ENCODE measurements at places on chromosomes 12 and 14.

DNA sequence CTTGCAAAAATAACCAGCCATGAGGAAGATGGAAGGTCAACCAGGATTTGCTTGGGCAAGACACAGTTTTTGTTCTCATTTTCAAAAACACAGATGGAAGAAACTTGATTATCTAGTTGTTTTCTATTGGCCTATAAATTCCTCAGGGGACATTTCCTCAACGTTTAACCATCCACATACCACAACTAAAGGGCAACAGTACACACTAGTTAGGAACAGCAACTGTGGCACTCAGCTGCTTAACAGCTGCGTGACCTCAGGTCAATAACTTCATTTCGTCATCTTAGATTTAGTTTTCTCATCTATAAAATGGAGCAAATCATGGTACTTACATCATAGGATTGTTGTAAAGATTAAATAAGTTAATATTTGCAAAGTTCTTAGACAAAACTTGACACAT is 18.7 kb downstream of the SSTR1 start:
- DNase-seq: no peak

DNA sequence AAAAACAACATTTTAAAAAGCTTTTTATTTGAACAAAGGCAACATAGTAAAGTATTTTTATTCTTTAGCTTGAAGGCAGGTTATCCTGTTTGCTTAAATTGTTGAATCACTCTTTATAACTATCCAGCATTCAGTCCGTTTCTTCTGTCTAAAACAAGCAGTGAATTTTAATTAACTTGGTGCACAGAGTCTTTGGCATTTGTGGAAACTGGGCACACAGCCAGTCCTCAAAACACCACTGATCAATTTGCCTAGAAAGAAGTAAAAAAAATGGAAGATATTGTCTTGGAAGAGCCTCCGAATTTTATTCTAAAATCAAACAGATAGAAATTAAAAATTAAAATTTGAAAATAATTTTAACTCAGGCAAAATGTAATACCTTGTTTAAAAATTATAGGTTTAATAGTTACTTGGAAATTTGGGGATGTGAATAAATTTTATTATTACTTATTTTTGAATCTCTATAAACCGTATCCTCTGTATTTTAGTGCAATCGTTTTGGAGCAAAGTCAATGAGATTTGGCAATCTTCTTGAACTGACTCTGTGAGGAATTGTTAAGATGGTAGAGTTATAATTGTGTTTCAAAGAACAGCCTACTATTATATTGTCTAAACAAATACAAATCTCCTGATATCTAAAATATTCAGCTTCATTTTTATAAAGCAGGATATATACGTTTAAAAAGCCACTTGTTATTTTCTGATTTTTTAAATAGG is 927.0 kb downstream of the SLC16A7 start:
- DNase-seq: no peak

- DNase-seq: no peak
These were observed 257.2 kb upstream of the PRICKLE1 start for GRCh38 chr12:42846782-42847181.

GRCh38 chr12:26319511-26319910 is 124.1 kb downstream of the SSPN start:
- no peak for DNase-seq

DNA sequence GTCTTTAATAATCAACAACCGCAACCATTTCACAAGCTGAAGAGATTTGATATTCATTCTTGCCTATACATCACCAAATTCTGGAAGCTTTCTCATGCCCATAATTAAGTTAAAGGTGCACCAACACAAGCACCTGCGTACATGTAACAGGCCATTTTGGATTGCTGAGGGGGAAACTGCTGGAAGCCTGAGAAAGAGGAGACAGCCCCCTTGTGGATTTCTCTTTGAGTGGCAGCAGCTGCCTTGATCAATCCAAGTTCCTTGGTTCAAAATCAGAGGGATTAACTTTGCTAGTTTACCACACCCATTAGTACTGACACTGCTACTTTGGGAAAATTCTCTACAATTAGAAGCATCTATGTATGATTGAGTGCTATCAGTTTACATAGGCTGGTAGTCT is 321.1 kb downstream of the NOVA1 start:
- no peak for DNase-seq

DNA sequence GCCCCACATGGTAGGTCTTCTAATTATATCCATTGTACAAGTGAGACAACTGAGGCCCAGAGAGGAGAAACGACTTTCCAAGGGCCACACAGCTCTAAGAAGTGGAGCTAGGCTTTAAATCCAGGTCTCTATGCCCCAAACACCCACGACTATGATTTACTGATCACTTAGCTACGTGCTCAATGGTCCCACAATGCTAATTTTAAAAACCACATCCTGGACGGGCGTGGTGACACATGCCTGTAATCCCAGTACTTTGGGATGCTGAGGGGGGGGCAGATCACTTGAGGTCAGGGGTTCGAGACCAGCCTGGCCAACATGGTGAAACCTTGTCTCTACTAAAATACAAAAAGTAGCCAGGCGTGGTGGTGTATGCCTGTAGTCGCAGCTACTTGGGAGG is 8.4 kb upstream of the MLEC start:
- no peak for DNase-seq

DNA sequence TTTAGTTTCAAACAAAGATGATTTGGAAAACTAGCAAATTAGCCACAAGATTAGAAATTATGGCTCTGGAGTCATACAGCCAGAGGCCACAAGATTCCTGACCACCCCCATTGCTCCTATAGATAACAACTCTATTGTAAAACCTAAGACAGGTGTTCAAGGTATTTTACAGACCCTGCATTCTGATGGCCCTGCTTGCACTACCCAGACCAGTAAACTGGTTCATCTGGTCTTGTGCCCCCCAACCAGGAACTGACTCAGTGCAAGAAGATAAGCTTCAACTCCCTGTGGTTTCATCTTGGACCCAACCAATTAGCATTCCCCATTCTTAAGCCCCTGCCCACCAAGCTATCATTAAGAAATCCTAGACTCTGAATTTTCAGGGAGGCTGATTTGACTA is 125.0 kb downstream of the CCDC60 start:
- no peak for DNase-seq

DNA sequence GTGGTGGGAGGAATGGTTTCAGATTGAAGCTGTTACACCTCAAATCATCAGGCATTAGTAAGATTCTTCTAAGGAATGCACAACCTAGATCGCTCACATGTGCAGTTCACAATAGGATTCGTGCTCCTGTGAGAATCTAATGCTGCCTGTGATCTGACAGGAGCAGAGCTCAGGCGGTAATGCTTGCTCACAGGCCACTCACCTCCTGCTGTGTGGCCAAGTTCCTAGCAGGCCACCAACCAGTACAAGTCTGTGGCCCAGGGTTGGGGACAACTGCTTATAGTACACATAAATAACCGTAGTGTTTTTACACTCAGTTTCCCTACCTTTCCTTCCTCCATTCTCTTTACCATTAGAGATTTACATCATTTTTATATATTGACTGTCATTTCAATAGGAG is 121.4 kb downstream of the SLCO1B3 start:
- DNase-seq: no peak

DNA sequence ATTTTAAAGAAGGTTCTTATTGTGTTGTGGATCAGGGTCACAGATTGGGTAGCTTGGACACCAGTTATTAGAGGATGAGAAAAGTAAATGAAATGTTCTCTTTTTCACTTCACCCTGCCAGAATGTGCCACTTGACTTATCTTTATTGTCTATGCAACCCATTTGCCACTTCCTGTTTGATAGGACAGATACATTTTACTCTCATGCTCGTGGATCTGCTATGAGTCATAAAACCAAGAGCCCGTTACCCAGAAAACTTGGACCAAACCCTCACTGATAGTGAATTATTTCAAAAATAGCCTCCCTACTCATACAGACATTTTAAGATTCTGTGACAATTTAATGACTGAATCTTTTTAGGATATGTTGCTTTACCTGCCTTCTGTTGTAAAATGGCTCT is 1.8 kb downstream of the ISCA2 start:
- no peak for DNase-seq

DNA sequence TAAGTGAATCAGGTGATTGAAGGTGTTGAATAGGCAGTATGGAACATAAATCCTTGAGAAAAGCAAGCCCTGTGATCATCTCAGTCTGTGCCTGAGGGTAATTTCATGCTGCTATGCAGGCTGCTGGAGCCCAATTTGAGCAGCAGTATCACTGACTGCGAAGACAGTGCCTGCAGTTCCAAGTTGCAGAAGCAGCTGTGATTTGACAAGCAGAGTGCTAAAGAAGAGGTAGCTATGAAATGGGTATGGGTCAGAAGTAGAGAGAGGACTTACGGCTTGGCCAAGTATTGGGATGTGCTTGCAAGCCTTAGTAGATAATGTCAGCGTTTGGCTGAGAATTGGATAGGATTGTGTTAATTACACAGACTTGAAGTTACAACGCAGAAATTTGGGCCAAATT is 22.5 kb downstream of the PIK3C2G start:
- no peak for DNase-seq

- DNase-seq: no peak
These were observed 1383.3 kb upstream of the TMEM132C start for GRCh38 chr12:126883697-126884096.

DNA sequence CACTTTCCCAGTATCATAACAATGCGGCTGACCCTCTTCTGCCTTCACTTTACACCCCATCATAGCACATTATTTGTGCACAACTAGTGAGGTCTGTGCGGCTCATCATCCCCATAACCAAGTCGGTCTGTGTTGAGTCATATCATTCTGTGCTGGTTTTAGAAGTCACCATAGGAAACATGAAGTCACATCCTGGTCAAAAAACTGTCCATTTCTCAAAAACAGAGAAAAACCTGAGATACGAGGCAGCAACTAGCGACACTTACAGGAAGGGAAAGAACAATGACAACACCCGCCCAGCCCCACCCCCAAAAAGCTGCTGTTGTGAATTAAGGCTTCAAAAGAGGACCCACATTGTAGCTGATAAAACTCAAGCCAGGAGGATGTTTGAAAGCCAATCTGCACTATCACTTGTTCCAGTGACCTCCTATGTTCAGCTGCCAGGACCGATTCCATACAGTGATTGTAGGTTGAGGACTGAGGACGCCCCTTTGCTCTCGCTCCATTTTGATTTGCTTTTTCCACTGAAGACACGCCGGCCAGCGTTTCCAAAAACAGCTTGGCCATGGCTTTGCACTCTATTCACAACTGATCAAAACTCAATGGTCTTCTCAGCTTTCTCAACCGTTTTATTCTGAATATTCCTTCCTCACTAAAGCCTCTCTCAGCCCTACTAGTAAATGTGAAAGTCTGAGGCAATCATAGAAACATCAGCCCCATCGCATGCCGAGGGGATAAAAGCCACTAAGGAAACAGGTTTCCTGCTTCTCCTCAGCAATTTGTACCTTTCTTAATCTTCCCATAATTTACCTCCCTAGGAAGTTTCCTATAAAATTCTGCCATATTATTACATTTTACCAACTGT is 87.5 kb downstream of the DUSP16 start:
- DNase-seq: peak; percentile 87

GRCh38 chr12:41663598-41664265 is 475.6 kb downstream of the PDZRN4 start:
- no peak for DNase-seq

DNA sequence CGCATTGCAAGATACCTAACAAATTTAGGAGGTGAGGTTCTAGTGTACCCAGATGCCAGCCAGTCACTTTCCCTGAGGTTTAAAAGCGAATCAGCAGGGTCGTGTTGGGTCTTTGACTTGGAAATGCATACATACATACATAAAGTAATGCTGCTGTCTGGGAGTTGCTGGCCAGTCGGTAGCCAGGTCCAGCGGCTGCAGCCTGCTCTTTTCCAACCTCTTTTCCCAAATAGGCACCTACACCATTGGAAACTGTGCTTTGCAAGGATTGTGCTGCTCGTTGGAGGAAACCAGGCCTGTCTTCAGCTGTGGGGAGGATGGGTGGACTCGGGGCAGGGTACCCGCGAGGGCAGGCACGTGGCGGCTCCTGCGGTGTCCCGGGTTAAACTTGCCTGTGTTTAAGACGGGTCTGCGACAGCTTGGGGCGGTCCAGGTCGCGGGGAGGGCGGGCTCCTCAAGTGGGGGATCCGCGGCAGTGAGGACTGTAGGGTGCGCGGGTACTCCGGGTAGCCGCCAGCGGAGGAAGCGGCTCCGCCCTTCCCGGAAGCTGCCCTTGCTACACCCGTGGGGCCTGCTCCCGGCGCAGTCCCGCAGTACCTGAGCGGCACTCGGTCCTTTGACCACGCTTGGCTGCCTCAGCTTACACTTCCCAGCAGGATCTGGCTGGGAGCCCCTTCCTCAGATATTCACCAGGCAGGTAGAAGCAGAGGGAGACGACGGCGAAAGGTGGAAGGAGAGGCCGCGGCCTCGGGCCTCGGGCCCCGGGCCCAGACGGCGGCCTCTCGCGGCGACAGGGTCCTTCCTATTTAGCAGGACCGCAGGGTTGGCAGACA is 2.7 kb downstream of the TTC6 start:
- no peak for DNase-seq

GRCh38 chr12:89748791-89749190 is 40.2 kb upstream of the ATP2B1 start:
- no peak for DNase-seq

All from GM13976 (cell line).